IMR-90 (cell line): ENCODE measurements at places on chromosomes 5 and 9. TPM values are rescaled to one million over a fixed set of nuclear protein-coding genes. Genes with fewer than 3 reads are reported as not detected.

- no peaks in the 10 kb centered on the region for H3K36me3 ChIP-seq
- DNase-seq: no peak
- no peak overlapping the region for H3K27ac ChIP-seq
- H3K4me1 ChIP-seq: no peaks in the 10 kb centered on the region
- H3K4me3 ChIP-seq: no peak overlapping the region
These were observed 92.0 kb downstream of the KCNT1 start for GRCh38 chr9:135794057-135794335.

GRCh38 chr5:179141867-179142266, 81.7 kb downstream of the ZNF354C start:
- H3K27me3 ChIP-seq: no peaks in the 10 kb centered on the region
- H3K27ac ChIP-seq: no peak overlapping the region
- H3K4me3 ChIP-seq: no peak overlapping the region
- peaks cover 5% of the 10 kb centered on the region for H3K4me1 ChIP-seq

- peaks cover 32% of the 10 kb centered on the region for H3K4me1 ChIP-seq
- no peak for DNase-seq
- H3K4me3 ChIP-seq: peak within 1 kb of the TSS; percentile 43
- H3K27ac ChIP-seq: peak within 1 kb of the TSS; percentile 81; the same call in 1 of the 2 replicates
- H3K36me3 ChIP-seq: no peaks in the 10 kb centered on the region
These were observed at the start of gene ASS1 for GRCh38 chr9:130444565-130445221. TSS of gene ASS1 (plus strand) at chr9:130444961. CDS start at chr9:130452229, 7,268 bp downstream.

Gene SOHLH1
- polyA plus RNA-seq: not detected in 2 replicates

DNA sequence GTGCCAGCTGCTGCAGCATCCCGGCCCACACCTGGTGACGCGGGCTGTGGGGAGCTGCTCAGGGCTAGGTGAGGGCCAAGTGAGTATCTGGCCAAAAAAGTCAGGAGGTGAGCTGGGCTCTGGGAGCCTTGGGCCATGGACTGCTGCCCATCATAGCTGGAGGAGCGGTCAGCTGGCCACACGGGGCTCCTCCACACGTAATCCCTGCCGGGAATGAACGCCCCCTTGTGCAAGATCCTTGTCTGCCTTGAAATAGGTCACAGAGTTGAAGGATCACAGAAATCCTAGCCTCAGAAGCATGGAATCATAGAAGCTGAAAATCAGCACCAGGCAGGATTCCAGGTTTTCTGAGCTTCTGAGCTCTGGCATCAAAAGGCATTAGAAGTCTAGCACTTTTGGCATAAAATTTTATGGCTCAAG, 16.8 kb upstream of the COL27A1 start:
- no peaks in the 10 kb centered on the region for H3K36me3 ChIP-seq
- H3K4me1 ChIP-seq: no peaks in the 10 kb centered on the region
- no peak for DNase-seq

- peak; percentile 63 for DNase-seq
- H3K36me3 ChIP-seq: no peaks in the 10 kb centered on the region
- H3K27me3 ChIP-seq: no peaks in the 10 kb centered on the region
- peak overlapping the region; percentile 77 for H3K27ac ChIP-seq
- peak overlapping the region; percentile 58 for H3K4me3 ChIP-seq
These were observed 1.1 kb upstream of the TLE4 start for GRCh38 chr9:79570448-79571308.

DNA sequence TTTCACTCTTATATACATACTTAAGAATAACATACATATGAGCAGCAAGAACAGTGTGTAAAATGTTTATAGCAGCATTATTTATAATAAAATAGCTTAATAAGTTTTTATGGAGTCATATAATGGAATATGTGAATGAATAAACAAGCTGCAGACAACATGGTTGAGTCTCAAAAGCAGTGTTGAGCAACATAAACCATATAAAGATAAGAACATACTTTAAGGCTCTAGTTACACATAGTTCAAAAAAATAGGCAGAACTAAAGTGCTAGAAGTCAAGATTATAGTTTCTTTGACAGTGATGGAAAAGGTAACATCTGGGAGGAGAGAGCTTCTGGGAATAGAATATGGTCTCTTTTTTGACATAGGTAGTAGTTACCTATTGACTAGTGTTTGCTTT, 53.7 kb upstream of the ADAMTS19 start:
- H3K36me3 ChIP-seq: no peaks in the 10 kb centered on the region
- H3K27ac ChIP-seq: no peak overlapping the region
- no peak overlapping the region for H3K4me3 ChIP-seq
- no peaks in the 10 kb centered on the region for H3K27me3 ChIP-seq
- peaks cover 2% of the 10 kb centered on the region; the same call in 1 of the 2 replicates for H3K4me1 ChIP-seq
- DNase-seq: peak; percentile 2

- no peak overlapping the region for H3K27ac ChIP-seq
- no peak overlapping the region for H3K4me3 ChIP-seq
- no peaks in the 10 kb centered on the region for H3K4me1 ChIP-seq
- H3K36me3 ChIP-seq: no peaks in the 10 kb centered on the region
- no peak for DNase-seq
These were observed 129.1 kb downstream of the PLK2 start for GRCh38 chr5:58330781-58331180.

GRCh38 chr9:617445-618085, 223.9 kb upstream of the DMRT1 start:
- H3K36me3 ChIP-seq: no peaks in the 10 kb centered on the region
- no peak overlapping the region for H3K4me3 ChIP-seq
- DNase-seq: no peak
- H3K27me3 ChIP-seq: no peaks in the 10 kb centered on the region
- H3K4me1 ChIP-seq: peaks cover 3% of the 10 kb centered on the region

Gene STING1
- 61.5 and 63.5 TPM in 2 replicates for polyA plus RNA-seq

Gene KIF4B
- polyA plus RNA-seq: 0.03 TPM in 2 replicates

DNA sequence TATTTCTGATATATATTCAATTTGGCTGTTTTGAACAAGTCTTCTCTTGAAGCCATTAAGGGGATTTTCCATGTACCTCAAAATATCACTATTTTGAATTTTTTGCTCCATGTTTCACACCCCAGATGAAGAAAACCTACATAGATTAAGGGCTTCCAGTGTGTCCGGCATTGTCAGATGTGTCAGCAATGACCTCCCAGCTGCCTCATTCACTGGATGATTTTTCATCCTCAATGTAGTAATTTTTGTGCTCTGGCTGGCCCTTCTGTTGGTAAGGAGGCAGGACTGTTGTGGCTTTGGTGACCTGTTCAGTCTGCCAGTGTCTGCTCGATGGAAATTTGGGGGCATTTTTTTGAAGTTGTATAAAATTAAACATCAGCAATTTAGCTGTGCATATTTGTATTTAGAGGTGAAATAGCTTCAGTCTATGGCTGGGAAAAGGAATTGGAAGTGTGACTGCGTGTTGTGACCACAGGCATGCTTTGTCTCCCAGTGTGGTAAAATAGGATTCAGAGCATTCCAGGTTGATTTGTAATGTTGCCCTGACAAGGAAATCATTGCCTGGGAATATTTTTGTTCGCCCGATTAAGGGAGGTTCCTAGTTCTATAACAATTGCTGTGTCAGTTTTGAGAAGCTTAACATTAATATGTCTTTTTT, 312.4 kb downstream of the ARHGEF28 start:
- H3K27me3 ChIP-seq: no peaks in the 10 kb centered on the region
- peak overlapping the region; percentile 48 for H3K27ac ChIP-seq
- H3K4me1 ChIP-seq: peaks cover 10% of the 10 kb centered on the region

- H3K27me3 ChIP-seq: no peaks in the 10 kb centered on the region; the same call in 1 of the 2 replicates
- H3K36me3 ChIP-seq: no peaks in the 10 kb centered on the region
These were observed 303.5 kb downstream of the PLK2 start for GRCh38 chr5:58156361-58156760.

GRCh38 chr5:123830575-123830974, 318.6 kb downstream of the CSNK1G3 start:
- H3K36me3 ChIP-seq: no peaks in the 10 kb centered on the region
- H3K4me3 ChIP-seq: no peak overlapping the region
- H3K27ac ChIP-seq: no peak overlapping the region
- no peaks in the 10 kb centered on the region for H3K4me1 ChIP-seq

Gene IFNE
- polyA plus RNA-seq: 0.96 and 1.4 TPM in 2 replicates

Gene ECM2
- polyA plus RNA-seq: 0.26 TPM in 2 replicates

Gene NRARP
- polyA plus RNA-seq: 0.15 and 0.39 TPM in 2 replicates
